ENCODE measurements at places on chromosomes 3 and 15.
A peak's percentile ranks its signal among the peaks of the same experiment; 100 is the strongest.

- no peaks in the 10 kb centered on the region for H3K36me3 ChIP-seq
- H3K27ac ChIP-seq, result no peak overlapping the region
- H3K27me3 ChIP-seq, result no peaks in the 10 kb centered on the region
- H3K4me1 ChIP-seq, result peaks cover 14% of the 10 kb centered on the region
- H3K4me3 ChIP-seq, result no peak overlapping the region
These were observed 77.1 kb downstream of the AKAP13 start for GRCh38 chr15:85457392-85457968.

DNA sequence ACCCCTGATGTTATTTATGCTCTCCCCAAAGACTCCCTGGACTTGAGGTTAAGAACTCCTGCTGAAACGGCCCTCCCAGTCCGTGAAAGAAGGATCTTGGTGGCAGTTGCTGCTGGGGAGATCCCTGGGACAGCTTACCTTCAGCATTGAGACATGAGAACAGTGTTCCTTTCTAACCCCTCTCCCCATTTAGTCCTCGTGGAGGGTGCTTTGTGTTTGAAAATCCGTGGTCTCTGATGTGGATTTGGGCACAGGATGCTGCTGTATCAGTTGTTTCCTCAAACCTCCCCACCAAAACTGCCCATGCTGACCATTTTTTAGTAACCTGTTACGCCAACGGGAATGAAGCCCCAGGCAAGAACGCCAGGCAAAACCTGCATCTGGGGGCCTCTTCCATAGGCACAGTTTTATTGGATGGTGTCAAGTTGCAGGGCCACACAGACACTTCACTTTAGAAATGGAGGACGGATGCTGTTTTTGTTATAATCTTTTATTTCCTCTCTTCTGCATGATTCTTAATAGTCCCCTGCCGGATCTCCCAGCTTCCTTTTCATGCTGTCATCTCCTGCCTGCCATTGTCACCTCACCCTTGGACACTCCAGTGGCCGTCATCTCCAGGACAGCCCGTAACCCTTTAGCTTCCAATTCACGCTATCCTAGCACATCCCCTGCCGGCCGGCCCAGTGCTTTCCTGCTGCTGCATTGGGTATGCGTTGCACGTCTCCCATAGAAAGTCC is 31.7 kb upstream of the CEMIP start:
- H3K27me3 ChIP-seq, result no peaks in the 10 kb centered on the region
- H3K36me3 ChIP-seq, result peaks cover 6% of the 10 kb centered on the region
- H3K4me1 ChIP-seq, result no peaks in the 10 kb centered on the region
- H3K27ac ChIP-seq, result no peak overlapping the region

- no peak overlapping the region for H3K4me3 ChIP-seq
- no peak for DNase-seq
- no peaks in the 10 kb centered on the region for H3K27me3 ChIP-seq
- H3K36me3 ChIP-seq, result no peaks in the 10 kb centered on the region
- H3K27ac ChIP-seq, result no peak overlapping the region
These were observed 22.6 kb downstream of the USP50 start for GRCh38 chr15:50523851-50524251.

GRCh38 chr3:116056280-116056679 is 389.0 kb downstream of the LSAMP start:
- H3K27me3 ChIP-seq, result no peaks in the 10 kb centered on the region
- H3K4me3 ChIP-seq, result no peak overlapping the region
- H3K4me1 ChIP-seq, result no peaks in the 10 kb centered on the region
- DNase-seq, result no peak
- H3K27ac ChIP-seq, result no peak overlapping the region

DNA sequence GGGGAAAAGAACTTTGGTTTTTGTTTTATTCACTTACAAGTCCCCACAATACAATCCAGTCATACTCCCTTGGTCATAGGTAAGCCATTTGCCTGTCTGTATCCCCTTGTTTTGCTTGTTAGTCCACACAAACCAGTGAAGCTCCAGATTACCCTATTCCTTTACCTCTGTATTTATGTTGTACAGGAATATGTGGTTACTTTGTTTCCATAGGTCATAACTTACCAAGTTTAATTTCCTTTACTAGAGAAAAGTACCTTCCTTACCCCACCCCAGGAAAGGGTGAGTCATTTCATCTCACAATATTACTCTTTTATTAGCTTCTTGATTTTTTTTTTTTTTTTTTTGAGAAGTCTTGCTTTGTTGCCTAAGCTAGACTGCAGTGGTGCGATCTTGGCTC is 113.4 kb upstream of the LRRFIP2 start:
- no peak for DNase-seq
- H3K27me3 ChIP-seq, result no peaks in the 10 kb centered on the region
- peaks cover 3% of the 10 kb centered on the region for H3K36me3 ChIP-seq
- H3K4me1 ChIP-seq, result peaks cover 6% of the 10 kb centered on the region
- H3K4me3 ChIP-seq, result no peak overlapping the region

DNA sequence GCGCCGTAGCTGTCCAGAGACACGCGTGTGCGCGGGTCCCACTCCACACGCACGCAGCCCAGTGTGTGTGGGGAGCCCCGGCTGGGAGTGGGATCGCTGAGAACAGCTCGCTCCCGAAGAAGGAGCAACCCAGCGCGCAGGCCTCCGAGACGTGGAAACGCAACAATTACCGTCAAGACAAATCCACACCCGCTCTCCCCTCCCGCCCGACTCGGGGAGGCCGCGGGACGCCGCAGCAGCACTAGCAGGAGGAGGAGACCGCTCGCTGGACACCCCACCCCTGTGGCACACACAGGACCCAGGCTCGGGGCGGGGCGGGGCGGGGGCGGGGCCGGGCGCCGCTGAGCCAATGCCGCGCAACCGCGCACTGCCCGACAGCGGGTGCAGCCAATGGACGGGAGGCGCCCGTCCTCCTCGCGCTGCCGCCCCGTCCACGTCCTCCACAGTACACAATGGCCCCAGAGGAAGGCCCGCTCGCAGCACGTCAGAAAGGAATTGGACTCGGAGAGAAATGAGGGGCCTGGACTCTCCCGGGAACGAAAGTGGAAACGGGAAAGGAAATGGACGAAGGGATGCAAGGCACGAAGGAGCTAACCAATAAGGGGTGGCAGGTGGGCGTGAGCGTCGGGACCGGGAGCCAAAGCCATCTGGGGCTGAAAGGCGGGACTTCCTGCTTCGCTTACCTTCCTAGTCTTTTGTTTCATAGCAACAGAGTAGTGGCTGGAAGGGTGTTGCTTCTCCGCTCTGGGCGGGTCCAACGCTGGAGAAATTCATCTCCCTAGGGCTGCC is at the start of gene CBLB:
TSS of gene CBLB (minus strand) at position 271 of the 789 bp plus-strand sequence. CDS start 1,435 bp downstream, outside the sequence.
- peaks cover 52% of the 10 kb centered on the region for H3K4me1 ChIP-seq
- no peaks in the 10 kb centered on the region for H3K27me3 ChIP-seq
- peak within 1 kb of the TSS; percentile 92 for H3K4me3 ChIP-seq
- peak; percentile 91 for DNase-seq
- H3K27ac ChIP-seq, result peak within 1 kb of the TSS; percentile 96

GRCh38 chr15:99073008-99073717 is 31.7 kb upstream of the SYNM start:
- no peaks in the 10 kb centered on the region for H3K36me3 ChIP-seq
- no peak overlapping the region for H3K27ac ChIP-seq
- H3K4me3 ChIP-seq, result no peak overlapping the region
- H3K4me1 ChIP-seq, result peaks cover 2% of the 10 kb centered on the region

GRCh38 chr3:8278448-8278847 is 223.2 kb upstream of the LMCD1 start:
- H3K4me3 ChIP-seq, result no peak overlapping the region
- no peak overlapping the region for H3K27ac ChIP-seq
- no peaks in the 10 kb centered on the region for H3K36me3 ChIP-seq
- no peak for DNase-seq
- no peaks in the 10 kb centered on the region for H3K4me1 ChIP-seq
- peaks cover 7% of the 10 kb centered on the region for H3K27me3 ChIP-seq

DNA sequence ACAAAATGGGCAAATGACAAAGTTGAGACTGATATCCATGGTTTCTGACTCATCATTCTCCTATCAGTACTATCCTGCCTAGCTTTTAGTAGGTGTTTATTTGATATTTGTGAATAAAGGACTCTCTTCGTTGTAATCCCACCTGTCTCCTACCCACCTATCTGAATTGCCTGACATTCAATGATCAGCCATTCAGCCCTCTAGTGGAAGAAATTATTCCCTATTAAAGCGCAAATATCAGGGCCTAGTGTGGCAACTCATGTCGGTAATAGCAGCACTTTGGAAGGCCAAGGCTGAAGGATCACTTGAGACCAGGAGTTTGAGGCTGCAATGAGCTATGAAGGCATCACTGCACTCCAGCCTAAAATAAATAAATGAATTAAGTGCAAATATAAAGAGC is 195.7 kb upstream of the SETMAR start:
- H3K27me3 ChIP-seq, result no peaks in the 10 kb centered on the region
- no peaks in the 10 kb centered on the region for H3K4me1 ChIP-seq
- H3K36me3 ChIP-seq, result peaks cover 5% of the 10 kb centered on the region
- H3K27ac ChIP-seq, result no peak overlapping the region

- H3K27me3 ChIP-seq, result peaks cover 4% of the 10 kb centered on the region
- DNase-seq, result no peak
- no peak overlapping the region for H3K4me3 ChIP-seq
- peak overlapping the region; percentile 21 for H3K27ac ChIP-seq
- H3K4me1 ChIP-seq, result no peaks in the 10 kb centered on the region
- no peaks in the 10 kb centered on the region for H3K36me3 ChIP-seq
These were observed 150.8 kb upstream of the KCNMB2 start for GRCh38 chr3:178385280-178385952.

GRCh38 chr3:56952061-56952460 is 108.4 kb upstream of the SPATA12 start:
- no peaks in the 10 kb centered on the region for H3K27me3 ChIP-seq
- no peak overlapping the region for H3K4me3 ChIP-seq
- H3K27ac ChIP-seq, result no peak overlapping the region
- H3K36me3 ChIP-seq, result no peaks in the 10 kb centered on the region
- DNase-seq, result no peak

DNA sequence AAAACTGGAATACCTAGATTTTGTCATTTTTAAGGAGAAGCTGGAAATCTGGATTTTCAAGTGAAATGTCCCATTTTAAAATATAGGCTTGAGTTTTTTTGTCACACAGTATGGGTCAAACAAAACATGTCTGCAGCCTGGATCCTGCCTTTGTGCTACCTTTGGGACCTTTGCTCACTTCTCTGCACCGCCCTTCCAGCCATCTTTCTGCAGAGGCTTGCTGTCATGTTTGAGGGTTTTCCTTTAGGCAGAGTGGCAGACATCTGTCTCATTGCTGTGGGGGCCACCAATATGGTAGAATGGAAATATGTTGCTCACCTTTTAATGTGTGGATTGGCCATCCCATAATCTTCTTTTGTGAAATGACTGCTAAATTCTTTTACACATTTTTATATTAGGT is 136.3 kb downstream of the EEFSEC start:
- no peak for DNase-seq
- H3K27ac ChIP-seq, result no peak overlapping the region
- H3K4me3 ChIP-seq, result no peak overlapping the region

DNA sequence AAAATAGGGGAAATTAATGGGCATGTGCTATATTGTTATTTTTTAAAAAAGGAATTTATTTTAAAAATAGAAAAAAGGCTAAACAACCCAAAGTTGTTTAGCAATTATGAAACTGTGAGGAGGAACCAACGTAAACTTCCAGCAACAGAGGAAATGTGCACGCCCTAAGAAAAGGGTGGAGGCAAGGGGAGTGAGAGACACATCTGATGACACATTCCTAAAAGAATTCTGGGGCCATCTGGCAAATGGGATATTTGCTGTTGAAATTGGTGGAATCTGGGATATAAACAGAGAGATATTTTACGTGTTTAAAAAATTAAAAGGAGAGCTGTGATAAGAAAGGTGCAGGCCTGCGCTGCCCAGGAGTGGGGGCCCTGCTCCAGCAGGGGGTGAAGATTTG is 50.8 kb upstream of the MUC13 start:
- no peak overlapping the region for H3K4me3 ChIP-seq
- H3K27ac ChIP-seq, result no peak overlapping the region
- peaks cover 12% of the 10 kb centered on the region for H3K36me3 ChIP-seq
- H3K27me3 ChIP-seq, result no peaks in the 10 kb centered on the region
- peaks cover 12% of the 10 kb centered on the region for H3K4me1 ChIP-seq
- no peak for DNase-seq

GRCh38 chr15:31427411-31427810 is 100.8 kb downstream of the KLF13 start:
- H3K4me1 ChIP-seq, result peaks cover 36% of the 10 kb centered on the region
- no peaks in the 10 kb centered on the region for H3K36me3 ChIP-seq
- peak overlapping the region; percentile 87 for H3K27ac ChIP-seq
- no peaks in the 10 kb centered on the region for H3K27me3 ChIP-seq

DNA sequence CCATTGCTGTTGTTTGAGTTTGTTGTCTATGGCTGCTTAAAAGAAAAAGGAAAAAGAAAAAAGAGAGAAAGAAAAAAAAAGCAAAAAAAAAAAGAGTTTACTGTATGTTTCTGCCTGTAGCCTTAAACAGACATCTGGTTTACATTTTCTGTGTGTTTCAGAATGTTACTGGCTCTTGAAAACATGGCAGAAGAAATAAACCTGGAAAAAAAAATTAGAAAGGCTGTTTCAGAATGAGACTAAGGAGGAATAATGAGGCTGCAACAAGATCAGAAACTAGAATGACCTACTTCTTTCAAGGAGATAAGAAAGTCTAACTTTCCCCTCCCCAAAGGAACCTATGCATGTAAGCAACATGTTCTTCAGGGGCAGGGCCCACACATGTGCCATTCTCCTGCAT is 292.1 kb downstream of the DIPK2A start:
- no peak overlapping the region for H3K27ac ChIP-seq
- no peaks in the 10 kb centered on the region for H3K36me3 ChIP-seq
- DNase-seq, result no peak
- no peak overlapping the region for H3K4me3 ChIP-seq
- no peaks in the 10 kb centered on the region for H3K27me3 ChIP-seq

- no peak overlapping the region for H3K27ac ChIP-seq
- no peak overlapping the region for H3K4me3 ChIP-seq
- H3K27me3 ChIP-seq, result no peaks in the 10 kb centered on the region
- H3K36me3 ChIP-seq, result no peaks in the 10 kb centered on the region
- no peaks in the 10 kb centered on the region for H3K4me1 ChIP-seq
These were observed 279.0 kb upstream of the VEPH1 start for GRCh38 chr3:157782236-157782635.
